ENCODE measurements at places on chromosomes 7 and 10.

DNA sequence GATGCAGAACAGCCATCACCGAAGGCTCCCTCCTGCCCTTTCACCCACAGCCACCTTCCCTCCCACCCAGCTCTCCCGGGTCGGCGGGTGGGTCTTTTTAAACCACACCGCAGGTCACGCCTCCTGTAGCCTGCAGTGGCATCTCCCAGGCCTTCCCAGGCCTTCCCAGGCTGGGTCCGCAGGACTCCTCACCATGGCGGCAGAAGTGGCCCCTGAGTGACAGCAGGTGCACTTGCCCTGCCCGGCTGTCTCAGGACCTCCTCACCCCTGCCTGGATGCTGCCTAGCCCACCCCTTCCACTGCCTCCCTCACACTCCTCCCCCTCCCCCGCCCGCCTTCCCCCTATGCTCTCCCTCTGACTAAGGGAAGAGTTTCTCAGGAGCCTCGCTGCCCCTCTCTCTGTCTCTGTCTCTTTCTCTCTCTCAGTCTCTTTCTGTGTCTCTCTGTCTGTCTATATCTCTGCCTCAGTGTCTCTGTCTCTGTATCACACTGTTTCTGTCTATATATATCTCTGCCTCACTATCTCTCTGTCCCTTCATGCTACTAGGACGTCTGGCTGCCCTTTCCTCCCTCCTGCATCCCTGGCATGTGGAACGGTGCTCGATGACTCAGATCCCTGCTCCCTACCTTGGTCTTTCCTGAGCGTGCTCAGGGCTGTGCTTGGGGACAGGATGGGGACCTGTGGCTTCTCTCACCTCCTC is 57.5 kb downstream of the GLRX3 start:
- no peak for DNase-seq

GRCh38 chr10:6203331-6204062 is 765 bp downstream of the PFKFB3 start:
- peak; percentile 69 for DNase-seq

GRCh38 chr7:22295402-22296264 is 61.3 kb downstream of the RAPGEF5 start:
- no peak for DNase-seq

DNA sequence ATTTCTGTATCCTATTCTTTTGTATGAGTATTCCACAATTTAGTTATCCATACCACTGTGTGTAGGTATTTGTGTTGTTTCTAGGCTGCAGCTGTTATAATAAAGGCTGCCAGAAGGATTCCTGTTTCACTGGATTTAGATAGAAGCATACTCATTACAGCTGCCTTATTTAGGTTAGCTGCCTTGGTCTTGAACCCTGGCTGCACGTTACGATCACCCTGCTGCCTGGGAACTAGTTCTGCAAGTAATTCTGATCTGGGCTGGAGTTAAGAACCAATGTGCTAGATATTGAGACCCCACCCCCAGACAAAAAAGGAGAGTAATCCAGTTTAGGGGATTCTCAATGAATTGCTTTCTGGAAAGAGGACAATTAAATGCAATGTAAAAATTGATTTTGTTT is 43.1 kb downstream of the CCDC71L start:
- DNase-seq: no peak

DNA sequence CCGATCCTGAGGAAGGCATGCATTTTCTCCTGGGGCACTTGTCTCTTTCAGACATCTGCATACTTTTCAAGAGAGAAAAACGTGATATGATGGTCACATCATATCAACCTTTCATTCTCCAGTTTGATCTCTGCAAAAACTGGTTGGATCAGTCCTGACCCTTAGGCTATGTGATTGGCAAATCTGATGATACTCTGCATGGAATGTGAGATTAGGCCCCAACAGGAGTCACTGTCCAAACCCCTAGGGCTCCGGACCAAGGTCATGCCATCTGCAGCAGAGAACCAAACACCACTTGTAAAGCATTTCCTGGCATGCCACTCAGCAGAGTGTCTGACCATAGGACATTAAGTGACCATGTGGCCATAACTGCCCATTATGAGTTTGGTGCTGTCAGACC is 8.6 kb downstream of the GCK start:
- DNase-seq: no peak

DNA sequence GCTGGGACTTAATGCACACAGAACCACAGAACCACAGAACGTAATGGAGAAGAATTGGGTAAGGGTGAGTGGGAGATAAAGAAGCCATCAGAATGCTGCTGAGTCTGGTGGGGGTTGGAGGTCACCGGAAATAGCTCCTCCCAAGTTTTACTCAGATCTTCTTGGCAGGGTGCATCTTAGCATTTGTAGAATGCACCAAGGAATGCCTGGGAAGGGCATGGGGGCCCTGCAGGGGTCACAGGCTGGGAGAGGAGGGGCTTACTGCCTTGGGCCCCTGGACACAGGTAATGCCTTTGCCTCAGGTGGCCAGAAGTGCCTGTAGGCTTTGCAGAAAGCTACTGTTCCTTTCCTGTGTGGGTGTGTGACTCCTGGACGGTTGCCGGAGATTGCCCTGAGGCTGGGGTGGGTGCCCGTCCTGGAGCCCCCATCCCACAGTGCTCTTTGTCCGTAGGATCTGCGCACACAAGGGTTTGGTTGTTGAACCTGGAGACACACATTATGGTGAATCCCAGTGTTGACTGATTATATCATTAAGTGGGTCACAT is 55.1 kb downstream of the MGMT start:
- no peak for DNase-seq

DNA sequence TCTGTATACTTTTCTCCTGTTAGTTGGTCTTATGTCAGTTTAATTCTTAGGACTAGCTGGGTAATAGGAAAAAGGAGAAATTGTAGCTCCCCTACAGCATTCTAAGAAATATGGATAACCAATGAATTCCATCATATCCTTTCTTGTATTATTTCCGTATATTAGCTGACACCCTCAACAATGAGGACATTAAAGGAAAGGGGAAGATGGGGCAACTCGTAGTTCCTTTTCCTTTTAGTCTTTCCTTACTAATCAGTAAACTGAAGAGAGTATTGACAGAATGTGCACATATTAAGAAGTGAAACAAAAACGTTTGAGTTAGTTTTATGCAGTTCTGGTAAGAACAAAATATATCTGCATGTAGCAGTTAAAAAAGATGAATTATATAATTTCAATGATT is 35.1 kb upstream of the C10orf67 start:
- no peak for DNase-seq

GRCh38 chr7:36728143-36728542 is 3.8 kb upstream of the AOAH start:
- DNase-seq: no peak

- DNase-seq: no peak
Observed at GRCh38 chr10:21556527-21556926, 22.5 kb downstream of the MLLT10 start.

DNA sequence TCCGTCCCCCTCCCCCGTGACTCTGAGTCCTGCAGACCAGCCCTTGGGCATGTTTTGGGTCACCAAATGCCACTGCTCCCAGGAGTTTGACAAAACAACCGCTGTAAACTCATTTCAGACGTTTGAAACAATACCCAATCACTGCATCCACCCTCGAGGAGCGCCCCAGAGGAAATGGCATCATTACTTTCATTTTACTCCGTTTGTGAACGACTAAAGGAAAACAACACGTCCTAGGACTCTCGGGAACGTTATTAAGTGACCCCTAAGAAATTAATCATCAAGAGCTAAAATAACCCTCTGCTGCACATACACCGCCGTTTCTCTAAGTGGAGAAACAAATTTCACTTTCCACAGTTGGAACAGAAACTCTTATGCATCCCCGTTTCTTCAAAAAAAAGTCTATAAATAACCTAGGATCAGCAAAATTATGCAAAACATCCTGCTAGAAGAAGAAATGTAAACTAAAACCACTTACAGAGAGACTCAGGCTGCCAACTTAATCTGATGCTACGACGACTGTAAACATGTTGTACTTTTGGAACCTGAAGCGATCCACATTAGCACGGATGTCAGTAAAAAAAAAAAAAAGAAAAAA is 109.9 kb upstream of the EFCAB10 start:
- no peak for DNase-seq

GRCh38 chr10:78868861-78869260 is 199.9 kb upstream of the ZMIZ1 start:
- DNase-seq: no peak

DNA sequence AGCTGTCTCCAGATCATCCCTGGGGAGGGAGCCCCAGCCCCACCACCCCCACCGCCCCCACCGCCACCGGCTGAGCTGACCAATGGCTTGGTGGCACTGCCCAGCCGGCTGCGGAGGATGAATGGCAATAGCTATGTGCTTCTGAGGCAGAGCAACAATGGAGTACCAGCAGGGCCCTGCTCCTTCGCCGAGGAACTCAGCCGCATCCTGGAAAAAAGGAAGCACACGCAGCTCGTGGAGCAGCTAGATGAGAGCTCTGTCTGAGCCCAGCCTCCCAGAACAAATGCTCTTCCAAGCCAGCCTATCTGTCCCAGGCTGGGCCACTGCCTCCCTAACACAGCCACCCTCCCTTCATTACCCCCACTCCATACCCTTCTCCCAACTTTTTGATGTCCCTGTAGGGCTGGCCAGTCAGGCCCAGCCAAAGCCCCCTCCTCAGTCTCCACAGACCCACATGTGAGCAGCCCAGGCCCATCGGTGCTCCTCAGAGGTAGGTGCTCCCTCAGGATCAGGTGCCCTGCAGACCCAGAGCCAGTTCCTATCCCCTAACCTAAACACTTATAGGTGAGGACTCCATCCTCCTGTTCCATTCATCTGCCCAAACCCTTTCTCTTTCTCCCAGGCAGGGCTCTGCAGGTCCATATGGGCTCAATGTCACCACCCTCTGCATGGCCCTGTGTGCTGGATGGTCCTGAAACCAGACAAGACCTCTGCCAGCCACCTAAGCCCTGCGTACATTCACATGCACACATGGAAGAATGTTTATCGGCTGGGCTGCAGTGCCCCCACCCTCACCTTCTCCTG is 3.2 kb downstream of the MRPL43 start:
- DNase-seq: no peak

GRCh38 chr7:37100735-37101331 is 347.8 kb downstream of the ELMO1 start:
- DNase-seq: no peak

- no peak for DNase-seq
Observed at GRCh38 chr10:112628951-112629609, 182.1 kb downstream of the VTI1A start.

- no peak for DNase-seq
Observed at GRCh38 chr7:13702251-13702650, 287.2 kb downstream of the ETV1 start.

DNA sequence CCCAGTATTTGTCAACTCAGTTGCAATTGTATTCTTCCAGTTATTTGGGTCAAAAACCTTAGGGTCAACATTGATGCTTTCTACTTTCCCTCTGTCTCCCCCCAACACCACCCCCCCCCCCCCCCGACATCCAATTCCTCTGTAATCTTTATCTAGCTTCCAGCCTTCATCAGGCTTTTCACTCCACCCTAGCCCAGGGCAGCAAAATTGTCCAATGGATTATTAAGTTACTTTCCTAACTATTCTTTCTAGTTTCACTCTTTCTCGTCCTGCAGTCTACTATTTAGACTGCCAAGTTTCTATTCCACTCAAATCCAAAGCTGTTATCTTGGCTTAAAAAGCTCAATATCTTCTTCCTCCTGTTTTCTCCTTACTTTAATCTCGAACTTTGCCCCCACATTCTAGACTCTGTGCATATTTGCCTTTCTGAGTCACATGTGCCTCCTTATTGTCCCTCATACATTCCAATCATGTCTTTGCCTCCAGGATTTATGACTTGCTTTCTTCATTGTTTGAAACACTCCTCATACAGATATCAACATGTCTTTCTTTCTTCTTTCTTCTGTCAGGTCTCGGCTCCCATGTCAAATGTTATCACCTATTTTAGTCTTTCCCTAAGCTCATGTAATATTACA is 196.6 kb upstream of the TMEM196 start:
- no peak for DNase-seq

DNA sequence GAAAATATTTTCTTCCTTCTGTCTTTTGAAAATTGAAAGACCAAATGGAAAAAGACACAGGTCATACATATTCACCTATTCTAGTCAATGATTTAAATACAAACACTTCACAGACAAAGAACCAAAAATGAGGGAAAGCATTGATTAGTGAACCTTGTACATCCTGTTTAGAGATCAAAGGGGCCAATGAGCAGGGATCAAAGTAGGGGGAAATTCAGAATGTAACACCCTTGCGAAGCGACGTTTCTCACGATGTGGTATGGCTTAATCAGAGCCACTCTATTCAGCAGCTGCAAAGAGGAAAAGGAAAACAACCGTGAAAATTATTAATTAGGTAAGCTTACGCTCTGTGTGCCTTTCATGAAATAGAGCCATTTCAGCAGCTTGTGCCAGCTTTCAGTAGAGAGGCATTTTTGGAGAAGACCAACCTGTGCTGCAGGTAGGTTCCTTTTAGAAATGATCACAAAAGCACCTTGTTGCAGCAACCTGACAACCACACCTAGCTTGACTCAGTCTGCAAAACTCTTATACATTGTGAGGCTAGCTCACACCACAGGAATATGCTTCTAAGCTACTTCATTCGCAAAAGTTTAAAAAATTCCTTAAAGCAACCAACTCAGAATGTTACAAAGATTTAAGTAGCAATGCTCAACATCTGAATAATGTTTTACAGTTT is 78.0 kb downstream of the DKK1 start:
- DNase-seq: no peak

DNA sequence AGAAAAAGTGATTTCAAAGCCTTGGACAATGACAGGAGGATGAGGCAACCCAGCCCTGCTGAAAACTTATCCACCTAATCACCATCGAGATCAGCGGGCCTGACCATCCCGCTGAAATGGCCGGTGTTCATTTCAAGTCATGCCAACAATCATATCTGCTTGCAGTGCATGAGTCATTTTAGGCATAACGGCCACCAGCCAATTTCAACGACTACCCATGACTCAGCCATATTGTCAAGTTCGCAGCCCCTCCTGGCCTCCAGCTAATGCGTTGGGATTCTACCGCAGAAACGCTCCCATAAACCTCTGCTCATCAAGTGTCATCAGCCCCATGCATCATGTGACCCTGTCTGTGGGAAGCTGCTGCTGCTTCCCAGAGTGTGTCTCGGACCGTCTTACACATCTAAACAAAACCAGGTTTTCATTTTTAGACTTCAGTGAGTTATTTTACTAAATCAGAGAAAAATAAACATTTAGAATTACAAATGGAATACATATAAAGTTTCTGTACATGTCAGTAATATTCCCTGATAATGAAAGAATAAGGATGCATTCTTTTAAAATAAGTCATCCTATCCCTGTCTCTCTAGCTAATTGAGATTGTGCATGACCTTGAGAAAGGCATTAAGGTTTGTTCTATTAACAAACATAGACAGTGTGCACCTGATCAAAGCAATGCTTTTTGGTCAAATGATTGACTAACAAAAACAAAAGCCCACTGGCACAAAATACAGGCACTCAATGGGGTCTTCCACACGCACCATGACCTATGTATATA is 188.9 kb downstream of the ADAM12 start:
- no peak for DNase-seq

GRCh38 chr10:53646525-53646924 is 873.9 kb upstream of the MBL2 start:
- no peak for DNase-seq

- no peak for DNase-seq
Observed at GRCh38 chr7:50393547-50394252, 56.5 kb downstream of the FIGNL1 start.
